Right renal cortex interstitium (tissue), 3 donors: ENCODE measurements at places on chromosomes 16 and 17. TPM values are rescaled to one million over a fixed set of nuclear protein-coding genes. Genes with fewer than 3 reads are reported as not detected.

The GPR179 gene
- polyA plus RNA-seq, result 0.03 TPM

The RPS2 gene
- polyA plus RNA-seq, result 1,944 TPM

The ASGR1 gene
- 6.7 TPM for polyA plus RNA-seq

- DNase-seq, result no peak
Observed at GRCh38 chr17:5282642-5283217, 646 bp downstream of the RABEP1 start.

- DNase-seq, result no peak
Observed at GRCh38 chr16:22685459-22685830, 128.5 kb upstream of the HS3ST2 start.

DNA sequence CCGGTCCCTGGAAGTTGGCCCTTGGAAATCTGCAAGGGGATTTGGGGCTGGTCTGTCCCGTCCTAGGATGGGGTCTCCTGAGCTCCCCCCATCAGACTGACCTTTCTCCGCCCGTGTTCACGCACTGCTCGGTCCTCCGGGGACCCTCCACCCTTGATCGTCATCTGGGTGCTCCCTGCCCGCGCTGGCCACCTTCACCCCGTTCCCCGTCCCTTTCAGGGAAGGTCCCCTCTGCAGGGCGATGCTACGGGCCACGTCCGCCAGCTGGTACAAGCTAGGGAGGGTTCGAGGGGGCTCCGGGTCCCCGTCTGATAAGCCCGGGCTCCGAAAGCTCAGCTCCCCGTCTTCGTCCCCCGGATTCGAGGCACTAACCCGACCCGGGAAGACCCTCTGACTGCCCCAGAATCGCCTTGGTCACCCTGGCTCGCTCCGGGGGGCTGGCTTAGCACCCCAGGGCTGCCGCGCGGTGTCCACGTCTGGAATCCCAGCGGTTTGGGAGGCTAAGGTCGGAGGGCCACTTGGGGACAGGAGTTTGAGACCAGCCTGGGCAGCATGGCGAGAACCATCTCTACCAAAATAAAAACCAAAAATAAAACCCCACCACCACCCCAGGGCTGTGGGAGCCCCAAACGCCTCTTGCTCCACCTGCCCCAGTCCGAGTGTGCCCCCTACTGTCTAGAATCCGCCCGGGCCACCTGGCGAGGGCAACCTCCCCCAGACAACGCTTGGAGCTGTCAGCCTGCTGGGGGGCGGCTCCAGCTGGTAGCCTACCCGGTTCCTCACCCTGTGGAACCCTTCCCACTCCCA is 1.1 kb upstream of the SLC43A2 start:
- DNase-seq, result no peak

GRCh38 chr17:2138318-2138717 is 83.4 kb downstream of the HIC1 start:
- DNase-seq, result no peak

DNA sequence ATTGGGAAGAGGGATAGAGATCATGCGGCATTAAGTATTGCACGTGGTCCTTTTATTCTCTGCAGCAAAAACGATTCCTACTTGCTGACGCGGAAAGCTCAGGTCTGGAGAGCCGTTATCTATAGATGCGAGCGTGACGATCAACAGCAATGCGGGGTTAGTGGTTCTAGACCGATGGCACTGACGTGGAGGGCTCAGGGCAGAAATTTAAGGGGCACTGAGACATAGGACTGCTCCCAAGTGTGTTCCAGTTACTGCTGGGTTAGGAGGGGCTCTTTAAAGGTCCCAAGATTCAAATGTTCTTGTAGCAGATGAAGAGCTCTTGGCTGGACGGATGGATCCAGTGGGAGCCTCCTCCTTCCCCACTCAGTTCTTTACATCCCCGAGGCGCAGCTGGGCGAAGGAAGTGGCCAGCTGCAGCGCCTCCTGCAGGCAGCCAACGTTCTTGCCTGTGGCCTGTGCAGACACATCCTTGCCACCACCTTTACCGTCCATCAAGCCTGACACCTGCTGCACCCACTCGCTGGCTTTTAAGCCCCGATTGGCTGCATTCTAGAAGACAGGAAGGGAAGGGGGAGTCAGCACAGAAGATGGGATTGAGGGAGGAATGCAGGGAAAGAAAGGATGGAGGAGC is 732 bp upstream of the EXOSC6 start:
- no peak for DNase-seq

GRCh38 chr17:46958041-46958591 is 20.9 kb downstream of the RPRML start:
- no peak for DNase-seq

- DNase-seq, result no peak
Observed at GRCh38 chr17:50274142-50274896, at the start of gene TMEM92. TMEM92 (plus strand) TSS chr17:50274466; CDS start chr17:50274502, 36 bp downstream.

GRCh38 chr17:1939981-1940809 is 84.9 kb downstream of the RTN4RL1 start:
- DNase-seq, result peak; percentile 78

- no peak for DNase-seq
Observed at GRCh38 chr17:3962217-3962964, 1.8 kb downstream of the ATP2A3 start.

DNA sequence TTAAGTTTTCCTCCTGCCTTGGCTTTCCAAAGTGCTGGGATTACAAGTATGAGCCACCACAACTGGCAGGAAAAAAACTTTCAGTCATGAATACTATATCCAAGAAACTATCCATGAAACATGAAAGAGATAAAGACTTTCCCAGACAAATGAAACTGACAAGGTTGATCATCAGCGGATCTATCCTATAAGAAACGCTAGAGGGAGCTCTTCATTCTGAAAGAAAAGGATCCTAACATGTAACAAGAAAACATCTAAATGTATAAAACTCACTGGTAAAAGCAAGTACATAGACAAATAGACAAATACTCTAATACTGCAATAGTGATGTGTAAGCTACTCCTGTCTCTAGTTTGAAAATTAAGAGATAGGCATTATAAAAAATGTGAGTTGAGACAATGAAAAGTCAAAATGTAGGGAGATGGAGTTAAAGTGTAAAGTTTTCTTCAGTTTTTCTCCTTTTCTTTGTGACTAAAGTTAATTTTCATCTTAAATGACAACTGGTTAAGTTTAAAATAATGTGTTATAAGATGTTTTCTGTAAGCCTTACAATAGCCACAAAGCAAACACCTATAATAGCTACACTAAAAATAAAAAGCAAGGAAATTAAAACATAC is 79.6 kb upstream of the TEKT1 start:
- DNase-seq, result no peak

DNA sequence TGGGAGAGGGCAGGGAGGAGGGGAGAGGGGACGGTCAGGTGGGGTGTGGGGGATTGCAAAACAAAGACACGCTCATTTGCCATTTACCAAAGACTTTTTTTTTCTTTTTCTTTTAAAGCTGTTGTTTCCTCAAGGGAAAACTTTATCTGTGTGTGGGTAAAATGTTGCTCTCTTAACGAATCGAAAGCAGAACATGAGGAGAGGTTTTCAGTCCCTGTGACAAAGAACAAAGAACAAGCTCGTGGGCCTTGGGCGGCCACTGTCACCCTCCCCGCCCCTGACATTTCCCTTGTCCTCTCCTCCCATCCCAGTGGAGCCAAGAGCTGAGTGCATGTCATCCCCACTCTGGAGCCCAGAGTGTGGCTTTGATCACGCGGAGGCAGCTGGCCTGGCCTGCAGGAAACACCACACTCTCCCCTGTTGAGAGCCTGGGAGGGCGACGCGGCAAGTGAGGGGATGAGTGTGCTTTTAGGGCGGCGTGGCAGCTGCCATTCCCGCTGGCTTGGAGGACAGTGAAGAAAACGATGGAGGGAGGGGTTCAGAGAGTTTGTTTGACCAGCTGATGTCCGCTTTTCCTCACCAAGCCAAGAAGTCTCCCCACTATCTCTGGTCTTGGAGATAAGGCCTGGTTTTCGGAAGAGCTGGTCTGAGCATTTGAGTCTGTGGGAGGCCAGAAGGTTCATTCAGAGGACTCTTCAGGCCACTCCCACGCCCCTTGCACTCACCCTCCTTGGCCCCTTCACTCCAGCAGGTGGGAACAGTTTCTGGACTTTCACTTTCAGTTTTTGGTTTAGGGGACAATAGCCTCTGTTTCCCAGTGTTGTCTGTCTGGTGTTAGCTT is 11.4 kb downstream of the CCR7 start:
- DNase-seq, result no peak

- DNase-seq, result no peak
Observed at GRCh38 chr17:3904501-3904900, 11.6 kb upstream of the CAMKK1 start.
